ENCODE measurements at places on chromosomes 2 and 18.

GRCh38 chr2:120783371-120783791 is 47.7 kb downstream of the GLI2 start:
- H3K36me3 ChIP-seq, result no peaks in the 10 kb centered on the region
- DNase-seq, result peak; percentile 43
- no peaks in the 10 kb centered on the region for H3K27me3 ChIP-seq
- peaks cover 30% of the 10 kb centered on the region for H3K4me1 ChIP-seq
- no peak overlapping the region for H3K4me3 ChIP-seq

- no peak overlapping the region for H3K27ac ChIP-seq
- no peaks in the 10 kb centered on the region for H3K36me3 ChIP-seq
- H3K4me3 ChIP-seq, result no peak overlapping the region
- DNase-seq, result no peak
- H3K4me1 ChIP-seq, result peaks cover 7% of the 10 kb centered on the region
These were observed 567.9 kb downstream of the FBXO15 start for GRCh38 chr18:73579698-73580097.

GRCh38 chr18:10543277-10543676 is 17.4 kb downstream of the NAPG start:
- no peak for DNase-seq
- H3K4me3 ChIP-seq, result no peak overlapping the region
- no peak overlapping the region for H3K27ac ChIP-seq
- H3K36me3 ChIP-seq, result peaks cover 67% of the 10 kb centered on the region
- H3K27me3 ChIP-seq, result no peaks in the 10 kb centered on the region

- no peak for DNase-seq
- no peak overlapping the region for H3K27ac ChIP-seq
- H3K4me1 ChIP-seq, result no peaks in the 10 kb centered on the region
- peaks cover 2% of the 10 kb centered on the region for H3K27me3 ChIP-seq
- no peak overlapping the region for H3K4me3 ChIP-seq
These were observed 174.4 kb upstream of the FBXO11 start for GRCh38 chr2:48080534-48081316.

GRCh38 chr18:5585653-5586052 is 41.9 kb upstream of the EPB41L3 start:
- DNase-seq, result no peak
- no peak overlapping the region for H3K27ac ChIP-seq
- no peaks in the 10 kb centered on the region for H3K27me3 ChIP-seq
- peaks cover 39% of the 10 kb centered on the region for H3K4me1 ChIP-seq
- H3K36me3 ChIP-seq, result no peaks in the 10 kb centered on the region
- no peak overlapping the region for H3K4me3 ChIP-seq

DNA sequence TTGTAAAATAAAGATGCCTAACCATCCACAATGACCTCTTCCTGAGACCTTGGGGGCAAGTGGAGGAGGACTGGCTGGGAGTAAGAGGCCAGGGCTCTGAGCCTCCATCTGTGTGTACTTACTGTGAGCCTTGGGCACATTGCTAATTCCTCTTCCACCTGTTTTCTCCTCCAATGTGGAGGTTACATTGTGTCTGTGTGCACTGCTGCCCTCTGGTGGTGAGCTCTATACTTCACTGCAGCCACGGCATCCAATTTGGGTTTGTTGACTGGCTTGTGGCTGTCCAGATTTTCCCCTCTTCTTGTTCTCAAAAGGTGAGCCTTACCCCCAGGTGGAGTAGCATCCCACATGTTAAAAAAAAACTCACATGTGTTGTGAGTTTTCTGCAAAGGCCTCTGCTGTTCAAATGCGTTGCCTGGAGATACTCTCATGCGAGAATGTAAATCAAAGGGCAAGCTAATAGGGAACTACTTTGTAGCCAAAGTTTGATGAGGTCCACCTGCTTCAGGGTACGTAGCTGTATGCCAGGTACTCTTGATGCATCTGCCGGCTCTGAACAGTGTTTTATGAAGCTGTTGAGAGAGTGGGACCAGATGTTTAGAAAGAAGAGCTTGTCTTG is 80.8 kb downstream of the APOB start:
- peaks cover 31% of the 10 kb centered on the region for H3K27me3 ChIP-seq
- no peaks in the 10 kb centered on the region for H3K4me1 ChIP-seq
- H3K36me3 ChIP-seq, result no peaks in the 10 kb centered on the region
- peak; percentile 67 for DNase-seq
- H3K4me3 ChIP-seq, result no peak overlapping the region

Measured in GM23248 (cell line).